ENCODE measurements at places on chromosomes 7 and 10.

DNA sequence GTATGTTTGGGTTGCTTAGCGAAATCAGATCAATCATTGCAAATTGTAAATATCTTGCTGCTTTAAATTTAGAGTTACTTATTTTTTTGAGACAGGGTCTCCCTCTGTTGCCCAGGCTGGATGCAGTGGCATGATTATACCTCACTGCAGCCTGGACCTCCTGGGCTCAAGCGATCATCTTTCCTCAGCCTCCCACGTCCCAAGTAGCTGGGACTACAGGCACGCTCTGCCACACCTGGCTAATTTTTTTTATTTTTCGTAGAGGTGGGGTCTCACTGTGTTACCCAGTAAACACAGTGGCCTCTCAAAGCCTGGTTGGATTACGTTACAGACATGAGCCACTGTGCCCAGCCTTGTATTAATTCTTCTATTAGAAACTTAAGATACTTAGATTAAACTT lies 1.7 kb downstream of the VDAC2 start:
- no peak for DNase-seq

DNA sequence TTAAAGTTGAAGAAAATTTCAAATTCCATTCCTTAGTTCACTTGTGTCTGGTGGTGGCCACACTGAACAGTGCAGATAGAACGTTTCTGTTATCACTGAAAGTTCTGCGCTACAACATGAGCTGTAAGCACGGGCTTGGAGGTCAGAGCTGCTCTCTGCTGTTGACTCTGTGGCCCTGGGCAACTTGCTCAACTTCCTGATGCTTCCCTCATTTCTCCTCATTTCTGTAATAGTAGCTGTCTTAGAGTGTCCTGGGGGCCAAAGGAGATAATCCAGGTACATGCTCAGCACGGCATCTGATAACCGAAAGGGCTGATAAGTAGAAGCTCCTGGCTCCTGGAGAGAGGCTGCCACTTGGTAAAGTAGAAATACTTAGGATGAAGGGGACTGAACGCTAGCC lies 92.3 kb upstream of the DUSP5 start:
- no peak for DNase-seq

GRCh38 chr10:96830511-96831199 lies 1.4 kb upstream of the LCOR start:
- DNase-seq: no peak

DNA sequence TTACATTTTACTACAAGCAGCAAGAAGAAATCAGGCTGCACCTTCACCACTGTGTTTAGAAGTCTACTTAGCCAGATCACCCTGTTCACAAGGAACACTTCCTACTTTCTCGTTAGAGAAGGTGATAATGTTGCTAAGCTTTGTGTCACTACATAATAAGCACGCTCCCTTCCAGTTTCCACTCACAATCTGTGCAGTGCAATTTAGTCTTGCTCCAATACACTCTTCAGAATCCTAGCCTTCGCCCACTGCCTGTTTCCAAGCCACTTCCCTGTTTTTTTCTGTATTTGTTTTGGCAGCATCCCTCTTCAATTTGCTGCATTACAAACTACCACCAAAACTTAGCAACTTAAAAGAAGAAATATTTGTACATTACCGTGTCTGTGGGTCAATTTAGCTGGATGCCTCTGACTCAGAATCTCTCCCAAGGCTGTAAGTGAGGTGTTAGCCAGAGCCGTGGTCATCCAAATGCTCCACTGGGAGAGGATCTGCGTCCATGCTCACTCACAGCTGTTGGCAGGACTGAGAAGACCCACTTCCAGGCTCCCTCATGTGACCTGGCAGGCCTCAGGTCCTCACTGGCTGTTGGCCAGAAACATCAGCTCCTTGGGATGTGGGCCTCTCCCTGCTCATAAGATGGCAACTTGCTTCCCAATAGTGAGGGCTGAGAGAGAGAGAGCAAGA lies 110.4 kb downstream of the PON1 start:
- no peak for DNase-seq

GRCh38 chr7:41711283-41712064 lies 8.6 kb upstream of the INHBA start:
- no peak for DNase-seq

GRCh38 chr7:935874-936385 lies 18.6 kb downstream of the ADAP1 start:
- no peak for DNase-seq

DNA sequence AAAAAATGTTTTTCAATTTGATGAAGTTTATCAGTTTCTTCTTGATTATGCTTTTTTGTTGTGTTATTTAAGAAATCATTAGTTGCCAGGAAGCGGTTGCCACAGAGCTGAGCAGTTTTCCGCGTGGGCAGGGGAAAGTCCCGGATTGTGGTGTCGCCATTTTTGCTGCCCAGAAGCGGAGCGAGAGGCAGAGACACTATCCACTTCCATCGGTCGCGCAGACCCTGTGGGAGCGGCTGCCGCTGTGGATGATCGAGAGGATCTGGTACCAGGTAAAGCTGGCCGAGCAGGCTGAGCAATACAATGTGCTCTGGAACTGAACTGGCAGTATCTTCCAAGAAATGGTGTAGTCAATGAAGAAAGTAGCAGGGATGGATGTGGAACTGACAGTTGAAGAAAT lies 119.8 kb downstream of the ZNF736 start:
- no peak for DNase-seq

DNA sequence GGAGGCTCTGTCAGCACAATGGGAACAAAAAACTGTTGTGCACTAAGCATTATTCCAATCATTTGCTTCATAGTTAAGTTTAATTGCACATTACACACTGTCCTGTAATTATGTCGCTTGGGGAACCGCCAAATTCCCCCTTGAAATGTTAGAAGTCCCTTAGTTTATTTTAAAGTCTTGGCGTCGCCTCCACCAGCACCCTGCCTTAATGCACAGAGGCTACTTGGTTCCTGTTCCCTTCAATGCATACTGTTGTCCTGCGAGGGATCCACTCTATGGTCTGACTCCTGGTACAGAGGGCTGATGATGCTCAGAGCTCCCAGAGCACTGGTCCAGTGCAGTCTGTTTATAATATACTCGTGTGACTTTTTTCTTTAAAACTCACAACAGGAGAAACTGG lies 330.7 kb downstream of the ELMO1 start:
- no peak for DNase-seq

- DNase-seq: no peak
These were observed 154.3 kb downstream of the MACC1 start for GRCh38 chr7:20062932-20063331.

GRCh38 chr7:3459111-3459510 lies 158.1 kb downstream of the SDK1 start:
- no peak for DNase-seq

DNA sequence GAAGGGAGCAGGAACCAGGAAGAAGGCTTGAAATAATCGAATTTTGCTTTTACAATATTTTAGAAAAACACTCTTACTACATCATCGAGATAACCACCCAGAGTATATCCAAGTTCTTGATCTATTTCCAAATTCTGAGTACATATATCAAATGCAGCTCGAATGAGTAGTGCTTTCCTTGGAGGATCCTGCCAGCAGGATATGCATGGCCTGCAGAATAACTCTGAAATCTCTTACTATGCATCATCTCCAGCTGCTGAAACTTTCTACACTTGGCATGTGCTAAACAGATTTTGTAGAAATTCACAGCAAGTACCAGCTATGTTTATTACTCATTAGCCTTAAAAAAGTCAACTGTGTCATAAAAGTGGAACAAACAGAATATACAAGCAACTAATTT lies 44.0 kb upstream of the ANK3 start:
- DNase-seq: no peak

DNA sequence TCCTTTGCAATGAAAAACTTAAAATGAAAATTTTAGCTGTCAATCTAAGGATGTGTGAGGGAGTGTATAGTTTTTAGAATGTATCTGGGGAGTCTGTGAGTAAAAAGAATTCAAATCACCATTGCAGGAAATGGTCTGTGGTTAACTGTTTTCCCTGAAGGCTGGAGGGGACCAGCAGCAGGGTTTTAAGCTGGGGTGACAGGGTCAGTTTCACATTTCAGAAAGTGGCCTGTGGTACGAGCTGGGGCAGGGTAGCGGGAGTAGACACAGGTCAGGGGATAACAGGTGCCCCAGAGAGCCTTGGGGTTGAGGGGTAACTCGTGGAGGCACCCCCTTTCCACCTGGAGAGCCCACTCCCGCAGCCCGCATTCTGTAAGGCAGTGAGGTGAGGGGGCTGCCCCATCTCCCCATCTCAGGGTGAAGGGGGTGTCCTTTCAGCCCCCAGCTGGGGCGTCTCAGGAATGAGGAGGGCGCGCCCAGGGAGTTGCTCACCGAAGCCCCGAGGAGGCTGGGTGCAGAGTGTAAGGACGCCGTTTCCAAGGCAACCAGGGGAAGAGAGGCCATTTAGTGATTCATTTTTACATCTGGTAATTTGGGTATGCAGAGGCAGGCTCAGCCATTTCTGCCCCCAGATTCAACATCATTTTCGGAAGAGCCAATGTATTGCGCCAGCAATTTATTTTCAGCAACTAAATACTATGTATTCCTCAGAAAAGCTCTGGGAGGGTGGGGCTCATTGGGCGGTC lies 168.9 kb downstream of the SLIT1 start:
- DNase-seq: no peak

GRCh38 chr7:41809940-41810576 lies 107.2 kb upstream of the INHBA start:
- DNase-seq: no peak

DNA sequence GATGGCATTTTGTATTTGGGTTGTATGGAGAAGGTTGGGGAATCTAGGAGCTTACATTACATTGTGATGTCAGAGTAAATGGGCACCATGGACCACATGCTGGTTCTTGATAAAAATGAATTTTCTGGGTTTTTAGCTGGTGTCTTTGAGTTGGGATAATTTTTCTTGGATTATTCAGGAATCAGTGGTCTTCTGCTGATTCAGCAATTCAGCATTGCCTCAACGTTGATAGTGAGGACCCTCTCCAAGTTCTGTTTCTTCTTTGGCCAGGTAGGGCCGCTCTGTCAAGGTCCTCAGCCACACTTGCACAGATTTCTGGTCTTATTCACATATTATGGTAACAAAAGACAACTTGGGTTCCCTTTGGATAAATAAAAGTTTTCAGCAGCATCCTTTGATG lies 312.0 kb upstream of the TPK1 start:
- DNase-seq: no peak

DNA sequence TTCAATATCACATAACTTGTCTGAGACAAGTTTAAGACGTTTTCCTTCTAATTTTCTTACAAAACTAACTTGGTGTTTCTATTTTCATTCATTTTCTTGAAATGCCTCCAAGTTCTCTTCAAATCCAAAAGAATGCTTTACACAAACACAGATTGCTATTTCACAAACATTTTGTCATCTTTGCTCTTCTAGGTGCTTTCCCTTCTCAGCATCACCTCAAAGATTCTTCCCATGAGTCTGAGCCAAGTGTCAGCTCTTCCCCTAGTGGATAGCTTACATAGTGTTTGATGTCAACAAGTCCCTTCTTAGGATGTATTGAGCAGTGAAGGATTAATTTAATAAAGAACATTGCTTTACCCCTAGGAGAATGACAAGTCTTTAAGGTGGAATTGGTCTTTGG lies 38.1 kb upstream of the SEMA3A start:
- no peak for DNase-seq

GRCh38 chr10:3433988-3434387 lies 261.4 kb upstream of the PITRM1 start:
- no peak for DNase-seq

DNA sequence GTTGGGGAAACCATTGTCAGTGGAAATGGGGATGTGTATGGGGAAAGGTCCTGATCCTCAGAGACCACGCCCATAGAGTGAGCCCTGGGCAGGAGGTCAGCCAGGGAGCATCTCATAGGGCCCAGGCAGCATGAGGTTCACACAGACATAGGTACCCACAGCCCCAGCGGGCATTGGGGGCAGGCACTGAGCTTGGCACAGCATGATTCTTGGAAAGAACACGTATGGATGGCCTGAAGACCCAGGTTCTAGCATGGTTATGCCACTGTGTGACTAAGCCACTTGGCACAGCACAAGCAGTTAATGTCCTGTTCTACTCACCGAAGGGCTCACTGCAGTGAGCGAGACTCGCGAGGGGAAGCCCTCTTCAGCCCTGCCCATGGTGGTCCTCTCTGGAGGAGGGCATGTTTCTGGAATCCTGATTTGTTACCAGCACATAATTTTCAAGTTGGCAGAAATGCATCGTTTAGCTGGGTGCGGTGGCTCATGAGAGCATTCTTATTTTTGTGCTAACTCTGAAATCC lies 125.2 kb downstream of the UBE2H start:
- DNase-seq: no peak

DNA sequence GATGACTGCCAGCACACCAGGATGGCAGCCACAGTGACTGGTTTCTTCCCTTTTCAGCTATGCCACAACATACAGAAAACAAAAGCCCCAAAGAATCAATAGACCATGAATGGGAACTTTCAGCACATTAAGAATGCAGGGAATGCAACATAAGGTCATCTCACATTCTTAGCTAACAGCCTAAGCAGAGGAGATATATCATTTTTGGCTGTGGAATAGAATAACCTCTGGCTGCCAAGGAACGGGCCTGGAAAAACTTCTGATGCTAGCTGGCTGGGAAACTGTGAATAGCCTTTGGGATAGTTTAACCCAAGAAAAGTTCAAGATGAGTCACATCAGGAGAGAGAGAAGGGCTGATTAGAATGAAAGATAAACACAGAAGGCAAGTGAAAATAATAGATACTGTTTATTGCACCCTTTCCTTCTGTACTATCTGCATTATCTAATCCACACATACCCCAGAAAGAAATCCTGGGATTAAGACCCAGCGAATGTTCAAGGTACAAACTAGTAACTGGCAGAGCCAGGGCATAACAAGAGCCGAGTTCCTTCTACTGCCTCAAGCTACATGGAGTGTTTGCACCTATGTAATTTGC lies 169.2 kb downstream of the SEMA3A start:
- DNase-seq: no peak

DNA sequence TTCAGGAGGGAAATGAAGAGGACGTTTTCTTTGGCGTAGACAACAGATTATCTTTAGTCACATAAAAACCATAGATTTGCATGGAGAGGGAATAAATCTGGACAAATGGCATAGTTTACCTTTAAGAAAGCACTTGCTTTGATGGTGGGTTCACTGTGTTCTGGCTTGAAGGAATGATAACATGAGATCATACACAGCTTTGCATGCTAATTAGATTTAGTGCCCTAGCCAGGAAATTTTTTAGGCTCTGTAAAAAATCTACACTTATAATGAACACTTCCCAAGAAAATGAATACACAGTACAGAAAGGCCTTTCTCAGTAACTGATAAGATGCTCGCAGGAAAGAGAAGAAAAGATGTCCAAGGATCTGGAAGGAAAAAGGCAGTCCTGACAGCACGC lies 218.2 kb upstream of the AOAH start:
- no peak for DNase-seq

DNA sequence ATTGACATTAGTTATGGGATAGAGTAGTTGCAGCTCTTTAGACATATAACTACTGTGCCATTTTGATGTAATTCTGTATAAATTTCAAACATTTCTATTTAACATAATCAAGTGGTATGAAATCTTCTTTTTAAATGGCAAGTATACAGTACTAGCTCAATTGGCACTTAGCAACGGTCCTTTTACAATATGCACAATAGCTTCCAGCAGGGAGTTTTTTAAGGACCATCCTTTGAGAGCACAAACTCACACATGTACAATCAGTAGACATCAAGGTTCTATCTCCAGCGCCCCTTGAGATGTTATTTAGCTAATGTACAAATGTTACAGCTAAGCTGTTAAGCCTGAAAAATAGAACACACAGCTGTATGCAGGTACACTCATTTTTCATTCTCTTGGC lies 480.7 kb downstream of the TFEC start:
- peak; percentile 68 for DNase-seq

GRCh38 chr7:97971120-97971989 lies 18.6 kb downstream of the OCM2 start:
- no peak for DNase-seq

Measured in NCI-H187 (cell line).